ENCODE measurements at places on chromosomes 5 and 9.

DNA sequence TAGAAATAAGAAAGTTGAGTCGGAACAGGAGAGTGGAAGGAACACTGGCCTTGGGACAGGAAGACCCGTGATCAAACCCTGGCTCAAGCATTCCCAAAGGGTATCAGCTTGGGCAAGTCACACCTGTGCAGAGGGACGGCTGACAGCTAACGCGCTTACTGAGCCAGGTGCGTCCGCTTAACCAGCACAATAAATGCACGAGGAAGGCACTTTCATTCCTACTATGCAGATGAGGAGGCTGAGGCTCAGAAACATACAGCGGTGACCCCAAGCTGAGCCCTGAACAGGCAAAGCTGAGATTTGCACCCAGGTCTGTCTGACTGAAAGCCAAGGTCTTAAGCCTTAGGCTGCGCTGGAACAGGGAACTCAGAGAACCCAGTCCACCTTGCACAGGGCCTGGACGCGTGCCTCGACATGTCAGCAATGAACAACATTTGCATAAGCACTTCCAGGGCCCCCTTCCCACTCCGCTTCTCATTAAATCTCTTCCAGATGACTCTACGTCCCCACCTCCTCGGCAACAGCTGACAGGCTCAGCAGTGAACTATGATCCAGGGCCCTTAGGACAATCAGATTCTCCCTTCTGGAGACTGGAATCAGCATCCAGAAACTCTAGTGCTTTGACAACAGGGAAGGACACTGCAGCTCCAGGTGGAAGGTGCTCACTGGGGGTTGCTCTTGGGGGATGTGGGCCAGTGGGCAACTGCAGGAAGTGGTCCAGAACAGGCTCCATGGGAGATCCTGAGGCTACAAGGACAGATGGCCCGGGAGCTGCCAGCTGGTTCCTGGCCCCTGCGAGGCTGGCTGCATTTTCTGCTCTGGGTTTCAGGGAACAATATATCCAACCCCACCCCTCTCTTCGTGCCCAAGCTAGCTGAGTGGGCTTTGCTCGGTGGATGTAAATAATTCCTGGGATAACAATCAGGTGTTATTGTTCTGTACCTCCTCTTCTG is 35.2 kb downstream of the SH3PXD2B start:
- no peak for DNase-seq

DNA sequence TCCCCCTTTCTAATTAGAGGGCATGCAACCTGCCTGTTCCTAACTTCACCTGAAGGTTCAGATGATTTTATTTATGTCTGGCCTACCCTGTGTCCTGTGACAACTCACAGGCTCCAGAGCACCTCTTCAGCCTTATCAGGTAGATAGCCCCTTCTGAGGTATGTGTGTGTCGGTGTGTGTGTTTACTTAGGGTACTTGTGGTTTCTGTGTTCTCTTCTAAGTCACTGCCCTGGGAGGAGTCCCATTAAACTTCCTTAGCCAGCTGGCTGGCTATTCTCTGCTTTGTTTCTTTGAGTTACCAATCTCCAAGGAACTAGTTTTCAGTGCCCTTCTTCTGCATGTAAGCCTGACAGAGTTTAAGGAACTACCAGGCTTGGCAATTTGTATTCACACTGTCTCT is 74.9 kb downstream of the UNC13B start:
- no peak for DNase-seq

DNA sequence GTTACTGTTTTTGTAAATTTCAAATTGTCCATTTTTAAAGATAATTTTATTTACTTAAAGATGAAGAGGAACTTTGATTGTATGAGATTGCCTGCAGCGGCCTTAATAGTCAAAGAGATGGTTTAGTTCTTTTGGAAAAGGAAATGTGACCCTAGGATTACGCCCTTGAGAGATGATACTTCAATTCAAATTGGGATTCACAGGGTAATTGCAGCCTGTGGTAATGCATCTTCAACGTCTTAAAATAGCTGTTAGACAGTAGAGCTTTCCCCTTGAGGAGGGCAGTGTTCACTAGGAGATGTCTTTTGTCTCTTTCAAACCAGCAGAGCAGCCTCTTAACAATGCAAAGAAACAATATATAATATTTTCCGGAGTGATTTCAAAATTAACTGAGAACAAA is 127.1 kb downstream of the TAF11L14 start:
- no peak for DNase-seq

DNA sequence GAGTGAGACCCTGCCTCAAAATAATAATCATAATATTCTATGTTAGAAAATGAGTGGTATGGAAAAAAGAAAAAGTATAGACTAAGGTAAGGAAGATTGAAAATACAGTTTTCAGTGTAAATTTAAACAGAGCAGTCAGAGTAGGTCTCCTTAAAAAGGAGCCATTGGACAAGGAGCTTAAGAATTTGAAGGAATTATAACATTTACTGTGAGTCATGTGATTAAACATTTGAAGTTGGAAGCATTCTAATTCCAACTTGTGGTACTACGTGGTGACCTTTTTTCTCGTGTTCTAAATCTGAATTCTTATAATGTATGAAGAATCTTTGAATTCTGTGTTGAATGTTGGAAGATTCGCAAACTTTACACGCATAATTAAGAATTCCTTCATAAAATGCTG is 39.3 kb upstream of the TMEM171 start:
- DNase-seq, result no peak

GRCh38 chr5:32003981-32004380 is 170.1 kb downstream of the GOLPH3 start:
- no peak for DNase-seq

DNA sequence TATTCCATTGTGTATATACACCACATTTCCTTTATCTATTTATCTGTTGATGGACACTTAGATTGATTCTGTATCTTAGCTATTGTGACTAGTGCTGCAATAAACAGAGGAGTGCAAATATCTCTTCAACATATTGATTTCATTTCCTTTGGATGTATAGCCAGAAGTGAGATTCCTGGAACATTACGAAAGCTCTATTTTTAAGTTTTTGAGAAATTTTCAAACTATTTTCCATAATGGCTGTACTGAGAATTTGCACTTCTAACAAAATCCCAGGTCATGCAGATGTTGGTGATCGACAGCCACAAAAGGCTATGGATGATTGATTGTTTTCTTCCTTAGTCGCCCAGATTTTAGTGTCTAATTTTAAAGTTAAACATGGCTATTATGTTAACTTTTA is 132.7 kb upstream of the MTAP start:
- no peak for DNase-seq

DNA sequence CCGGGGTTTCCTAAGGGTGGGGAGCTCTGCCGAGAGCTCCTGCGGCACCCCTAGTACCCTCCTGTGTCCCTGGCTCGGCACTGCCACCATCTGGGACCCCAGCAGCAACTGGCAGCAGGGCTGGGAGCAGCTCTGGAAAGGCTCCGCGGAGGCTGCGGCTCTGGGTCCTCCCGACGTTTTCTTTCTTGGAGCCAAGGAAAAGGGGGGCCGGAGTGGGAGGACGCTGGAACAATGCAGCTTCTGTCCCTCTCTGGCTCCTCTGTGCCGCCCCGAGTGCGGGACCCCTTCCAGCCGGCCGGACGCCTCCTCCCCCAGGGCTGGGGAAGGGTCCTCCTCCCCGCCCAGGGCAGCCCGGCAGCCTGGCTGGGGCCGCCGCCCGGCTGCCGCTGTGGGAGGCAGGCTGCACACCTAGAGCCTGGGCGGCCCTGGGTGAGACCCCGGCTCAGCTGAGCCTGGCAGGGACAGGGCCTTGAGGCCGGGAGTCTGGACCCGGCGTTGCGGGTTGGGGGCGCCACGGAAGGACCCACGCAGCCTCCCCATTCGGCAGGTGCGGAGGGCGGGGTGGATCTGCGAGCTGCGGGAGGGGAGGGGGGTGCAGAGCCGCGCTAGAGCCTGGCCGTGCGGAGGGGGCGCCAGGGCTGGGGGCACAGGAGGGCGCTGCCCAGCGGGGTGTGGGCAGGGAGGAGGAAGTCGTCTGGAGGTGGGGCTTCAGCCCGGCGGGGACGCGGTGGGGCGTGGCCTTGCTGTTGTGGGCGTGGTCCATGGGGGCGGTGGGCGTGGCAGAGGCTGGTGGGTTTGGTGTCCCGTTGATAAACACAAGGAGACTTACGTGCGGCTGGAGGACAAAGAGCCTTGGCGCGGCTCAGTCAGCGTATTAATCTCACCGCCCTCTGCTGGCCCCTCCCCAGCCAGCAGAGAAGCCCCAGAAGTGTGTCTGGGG is 15.1 kb downstream of the GPSM1 start:
- DNase-seq, result peak; percentile 96

DNA sequence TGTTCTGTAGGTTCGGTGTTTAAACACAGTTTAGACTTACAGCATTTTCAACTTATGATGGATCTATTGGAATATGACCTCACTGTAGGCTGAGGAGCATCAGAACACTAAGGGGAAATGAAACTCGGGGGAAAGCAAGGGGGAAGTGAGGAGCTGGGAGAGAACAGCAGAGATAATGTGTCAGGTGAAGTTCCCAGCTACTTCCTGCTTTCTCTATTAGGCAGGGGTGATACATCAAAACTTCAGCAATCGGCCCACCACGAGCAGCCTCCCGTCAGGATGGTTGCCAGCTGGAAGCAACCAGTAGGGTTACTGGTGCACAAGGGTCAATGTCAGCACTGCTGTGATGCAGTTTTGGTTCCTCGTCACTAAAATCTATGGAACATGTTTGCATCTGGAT is 34.3 kb downstream of the FAT2 start:
- DNase-seq, result no peak

- DNase-seq, result no peak
Measured at GRCh38 chr9:129933185-129934040, 98.2 kb downstream of the USP20 start.

DNA sequence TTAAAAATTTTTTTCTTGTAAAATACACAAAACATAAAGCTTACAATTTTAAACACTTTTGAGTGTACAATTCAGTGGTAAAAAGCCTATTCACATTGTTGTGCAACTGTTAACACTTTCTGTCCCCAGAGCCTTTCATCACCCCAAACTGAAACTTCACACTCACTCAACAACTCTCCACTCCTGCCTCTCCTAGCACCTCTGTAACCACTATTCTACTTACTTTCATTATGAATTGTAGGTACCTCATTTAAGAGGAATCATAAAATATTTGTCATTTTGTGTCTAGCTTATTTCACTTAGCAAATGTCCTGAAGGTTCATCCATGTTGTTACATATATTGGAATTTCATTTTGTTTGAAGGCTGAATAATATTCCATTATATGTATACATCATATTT is 4.3 kb upstream of the ZNF510 start:
- DNase-seq, result no peak

GRCh38 chr5:76742583-76742982 is 26.7 kb downstream of the F2R start:
- no peak for DNase-seq

DNA sequence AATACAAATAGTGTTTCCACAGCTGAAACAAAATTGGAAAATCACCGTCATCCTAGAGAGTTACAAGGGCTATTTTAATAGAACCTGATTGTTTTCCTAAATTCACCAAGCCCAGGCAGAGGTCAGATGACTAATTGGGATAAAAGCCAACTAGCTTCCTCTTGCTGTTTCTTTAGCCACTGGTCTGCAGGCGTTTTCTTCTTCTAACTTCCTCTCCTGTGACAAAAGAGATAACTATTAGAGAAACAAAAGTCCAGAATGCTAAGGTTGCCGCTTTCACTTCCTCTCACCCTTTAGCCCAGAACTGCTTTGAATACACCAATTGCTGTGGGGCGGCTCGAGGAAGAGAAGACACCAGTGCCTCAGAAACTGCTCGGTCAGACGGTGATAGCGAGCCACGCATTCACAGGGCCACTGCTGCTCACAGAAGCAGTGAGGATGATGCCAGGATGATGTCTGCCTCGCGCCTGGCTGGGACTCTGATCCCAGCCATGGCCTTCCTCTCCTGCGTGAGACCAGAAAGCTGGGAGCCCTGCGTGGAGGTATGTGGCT is at the start of gene TLR4:
Gene TLR4 (plus strand): TSS at position 380 of the 552 bp plus-strand sequence. CDS start 70 bp downstream, at position 450.
- no peak for DNase-seq
